Cortex of kidney (tissue), 1 donor: ENCODE measurements at places on chromosomes 7 and 10.

DNA sequence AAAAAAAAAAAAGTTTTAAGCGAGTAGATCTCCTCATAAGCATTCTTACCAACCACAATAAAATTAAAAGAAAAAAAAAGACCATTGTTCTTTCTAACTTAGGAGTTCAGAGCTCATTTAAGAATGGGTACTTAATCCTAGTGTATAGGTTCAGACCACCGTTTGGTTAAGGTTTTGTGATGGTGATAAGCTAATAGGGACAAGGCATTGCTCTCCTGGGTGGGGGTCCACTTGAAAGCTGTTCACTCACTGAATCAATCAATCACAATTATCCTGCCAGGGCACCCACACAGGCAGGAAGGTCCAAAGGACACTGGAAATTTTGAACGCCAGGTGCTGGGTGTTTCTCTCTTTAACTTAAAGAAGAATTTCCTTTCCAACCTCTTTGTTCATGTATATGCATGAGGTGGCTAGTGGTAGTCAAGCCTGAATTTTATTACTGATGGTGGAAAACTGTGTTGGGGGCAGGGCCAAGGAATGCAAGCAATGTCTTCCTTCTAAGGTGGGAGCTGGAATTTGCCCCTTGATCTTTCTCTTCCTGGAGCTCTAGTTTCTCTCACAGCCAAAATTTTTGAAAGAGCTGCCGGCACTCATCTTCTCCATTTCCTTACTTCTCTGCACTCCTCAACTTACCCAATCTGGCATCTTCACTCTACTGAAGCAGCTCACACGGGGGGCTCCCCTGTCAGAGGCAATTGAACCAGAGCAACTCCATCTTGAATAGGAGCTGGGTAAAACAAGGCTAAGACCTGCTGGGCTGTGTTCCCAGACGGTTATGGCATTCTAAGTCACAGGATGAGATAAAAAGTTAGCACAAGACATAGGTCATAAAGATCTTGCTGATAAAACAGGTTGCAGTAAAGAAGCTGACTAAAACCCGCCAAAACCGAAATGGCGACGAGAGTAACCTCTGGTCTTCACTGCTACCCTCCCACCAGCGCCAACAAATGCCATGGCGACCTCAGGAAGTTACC lies 7.5 kb upstream of the FAM131B start:
- no peak for DNase-seq

DNA sequence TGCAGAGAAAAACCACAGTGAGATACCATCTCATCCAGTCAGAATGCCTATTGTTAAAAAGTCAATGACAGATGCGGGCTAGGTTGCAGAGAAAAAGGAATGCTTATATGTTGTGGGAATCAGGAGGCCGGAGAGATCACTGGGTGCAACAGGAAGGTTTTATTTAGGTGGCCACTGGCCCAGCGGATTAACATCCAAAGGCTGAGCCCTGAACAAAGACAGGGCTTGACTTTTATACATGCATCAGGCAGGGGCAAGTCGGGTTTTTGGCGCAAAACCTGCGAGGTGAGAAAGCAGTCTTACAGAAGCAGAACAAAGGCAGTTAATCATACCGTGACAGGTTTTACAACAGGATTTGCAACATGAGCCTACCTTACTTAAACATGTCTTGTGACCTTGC lies 620 bp downstream of the ZNF117 start:
- no peak for DNase-seq

GRCh38 chr7:24891311-24891735 lies 88.7 kb downstream of the OSBPL3 start:
- DNase-seq, result no peak

GRCh38 chr7:151742713-151743480 lies 134.0 kb downstream of the PRKAG2 start:
- DNase-seq, result no peak

GRCh38 chr7:72493850-72494661 lies 81.9 kb upstream of the CALN1 start:
- DNase-seq, result no peak

- no peak for DNase-seq
Measured at GRCh38 chr7:68733219-68734153, 864.8 kb upstream of the AUTS2 start.

DNA sequence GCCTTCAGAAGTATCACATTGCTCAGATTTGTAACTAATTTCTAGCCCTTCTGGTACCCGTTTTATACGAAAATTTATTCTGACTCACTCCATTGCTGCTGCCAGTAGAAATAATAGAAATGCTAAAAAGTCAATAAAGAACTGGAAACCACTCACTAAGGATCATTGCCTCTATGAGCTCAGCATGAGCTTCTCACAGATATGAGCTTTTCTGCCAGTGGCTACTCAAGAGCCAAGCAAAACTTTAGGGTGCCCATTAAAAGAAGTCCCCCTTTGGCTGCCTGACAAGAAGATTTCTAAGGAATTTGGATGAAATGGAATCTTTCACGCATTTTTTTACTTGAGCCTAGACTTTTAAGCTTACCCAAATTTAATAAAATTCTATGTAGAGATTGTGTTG lies 52.5 kb downstream of the GPR37 start:
- DNase-seq, result no peak

GRCh38 chr7:71096351-71096750 lies 35.6 kb upstream of the GALNT17 start:
- DNase-seq, result no peak

- DNase-seq, result no peak
Measured at GRCh38 chr10:100148353-100149211, 37.2 kb downstream of the ERLIN1 start.

- DNase-seq, result no peak
Measured at GRCh38 chr10:71547876-71548846, 151.4 kb downstream of the CDH23 start.

GRCh38 chr10:103673606-103674005 lies 180.1 kb downstream of the NEURL1 start:
- DNase-seq, result no peak

DNA sequence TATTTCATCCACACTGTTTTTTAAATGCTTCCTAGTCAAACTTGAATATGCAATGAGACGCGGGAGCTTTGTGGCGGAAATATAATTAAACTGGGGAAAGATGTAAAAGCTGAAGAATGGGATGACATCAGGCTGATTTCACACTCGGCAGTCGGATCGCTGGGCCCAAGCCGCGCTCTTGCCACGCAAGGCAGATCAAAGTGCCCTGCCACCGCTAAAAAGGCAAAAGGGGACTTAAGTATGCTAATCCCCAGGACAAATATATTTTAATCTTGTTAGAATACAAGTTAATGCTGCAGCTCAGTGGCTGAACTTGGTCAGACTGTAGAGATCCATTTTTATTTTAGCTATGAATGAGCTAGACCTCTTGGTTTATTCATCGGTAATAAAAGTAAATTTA lies 13.8 kb downstream of the EN2 start:
- no peak for DNase-seq

DNA sequence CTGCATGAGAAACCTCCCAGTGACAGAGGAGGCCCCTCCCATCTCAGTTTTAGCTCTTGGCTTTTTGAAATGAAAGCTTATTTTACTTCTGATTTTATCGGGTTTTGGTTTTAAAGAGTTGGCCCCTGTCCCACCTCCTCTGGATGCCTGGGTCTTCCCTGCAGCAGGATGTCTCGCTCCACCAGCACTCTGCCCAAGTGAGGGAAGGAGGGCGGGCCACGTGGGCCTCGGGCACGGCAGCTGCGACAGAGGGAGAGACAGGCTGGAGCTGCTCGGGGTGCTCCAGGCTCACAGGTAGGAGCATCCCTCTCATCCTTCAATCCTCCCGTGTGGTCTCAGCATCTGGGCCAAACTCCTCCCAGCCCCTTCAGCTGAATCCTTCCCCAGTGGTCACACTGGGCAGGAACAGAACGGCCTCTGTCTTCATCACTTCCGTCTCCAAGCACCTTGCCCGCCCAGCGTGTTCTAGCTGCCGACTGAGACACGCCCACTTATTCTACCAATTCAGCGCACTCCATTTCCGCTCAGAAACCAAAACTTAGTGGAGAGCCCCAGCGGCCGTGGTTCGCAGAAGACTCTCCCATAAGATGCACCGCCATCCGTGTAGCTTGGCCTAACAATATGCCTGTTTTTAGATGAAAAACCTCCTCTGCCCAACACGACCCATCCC lies 222.9 kb downstream of the GLRX3 start:
- DNase-seq, result no peak

DNA sequence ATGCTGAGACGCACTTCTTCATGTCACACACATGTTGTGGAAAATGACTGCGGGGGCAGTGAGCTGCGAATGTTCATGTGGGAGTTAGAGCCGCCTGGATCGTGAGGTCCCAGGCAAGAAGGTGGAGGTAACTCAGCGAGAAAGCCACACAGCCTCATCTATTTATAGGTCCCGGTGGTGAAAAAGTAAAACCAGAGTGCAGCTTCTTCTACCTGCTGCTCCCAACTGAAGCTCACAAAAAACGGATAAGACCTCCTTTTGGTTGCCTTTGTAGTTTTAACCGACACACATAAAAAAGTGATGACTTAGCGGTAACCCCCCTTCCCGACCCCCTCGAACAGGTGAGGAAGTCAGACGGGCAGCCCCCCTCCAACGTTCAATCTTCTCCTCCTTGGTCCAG lies 276.9 kb downstream of the GATA3 start:
- DNase-seq, result no peak

DNA sequence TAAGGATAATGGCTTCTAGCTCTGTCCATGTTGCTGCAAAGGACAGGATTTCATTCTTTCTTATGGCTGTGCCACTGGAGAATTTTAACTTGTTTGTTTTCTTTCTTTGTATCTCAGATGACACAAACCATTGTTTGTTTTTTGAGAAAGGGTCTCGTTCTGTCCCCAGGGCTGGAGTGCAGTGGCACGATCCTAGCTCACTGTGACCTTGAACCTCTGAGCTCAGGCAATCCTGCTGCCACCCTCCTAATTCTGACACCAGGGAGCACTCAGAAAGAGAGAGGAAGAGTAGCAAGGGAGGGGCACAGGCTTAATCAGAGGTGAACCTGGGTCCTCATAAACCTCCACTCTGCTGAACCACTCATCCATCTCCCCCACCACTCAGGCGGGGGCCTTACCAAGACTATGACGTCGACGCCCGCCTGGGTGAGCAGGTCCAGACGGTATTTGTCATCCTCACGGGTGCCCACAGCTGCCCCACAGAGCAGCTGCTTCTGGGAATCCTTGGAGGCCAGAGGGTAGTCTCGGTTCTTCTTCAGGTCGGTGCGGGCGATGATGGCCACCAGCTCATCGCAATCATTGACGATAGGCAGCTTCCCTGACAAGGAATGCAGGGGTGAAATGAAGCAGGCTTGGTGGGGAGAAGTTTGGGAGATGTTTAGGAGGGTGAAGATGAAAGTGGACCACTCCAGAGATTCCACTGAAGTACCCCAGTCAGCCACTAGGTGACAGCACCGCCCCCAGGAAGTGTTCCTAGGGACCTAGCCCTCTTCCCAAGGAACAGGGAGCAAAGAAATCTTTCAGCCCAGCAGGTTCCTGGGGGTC lies 11.6 kb downstream of the IMPDH1 start:
- no peak for DNase-seq

DNA sequence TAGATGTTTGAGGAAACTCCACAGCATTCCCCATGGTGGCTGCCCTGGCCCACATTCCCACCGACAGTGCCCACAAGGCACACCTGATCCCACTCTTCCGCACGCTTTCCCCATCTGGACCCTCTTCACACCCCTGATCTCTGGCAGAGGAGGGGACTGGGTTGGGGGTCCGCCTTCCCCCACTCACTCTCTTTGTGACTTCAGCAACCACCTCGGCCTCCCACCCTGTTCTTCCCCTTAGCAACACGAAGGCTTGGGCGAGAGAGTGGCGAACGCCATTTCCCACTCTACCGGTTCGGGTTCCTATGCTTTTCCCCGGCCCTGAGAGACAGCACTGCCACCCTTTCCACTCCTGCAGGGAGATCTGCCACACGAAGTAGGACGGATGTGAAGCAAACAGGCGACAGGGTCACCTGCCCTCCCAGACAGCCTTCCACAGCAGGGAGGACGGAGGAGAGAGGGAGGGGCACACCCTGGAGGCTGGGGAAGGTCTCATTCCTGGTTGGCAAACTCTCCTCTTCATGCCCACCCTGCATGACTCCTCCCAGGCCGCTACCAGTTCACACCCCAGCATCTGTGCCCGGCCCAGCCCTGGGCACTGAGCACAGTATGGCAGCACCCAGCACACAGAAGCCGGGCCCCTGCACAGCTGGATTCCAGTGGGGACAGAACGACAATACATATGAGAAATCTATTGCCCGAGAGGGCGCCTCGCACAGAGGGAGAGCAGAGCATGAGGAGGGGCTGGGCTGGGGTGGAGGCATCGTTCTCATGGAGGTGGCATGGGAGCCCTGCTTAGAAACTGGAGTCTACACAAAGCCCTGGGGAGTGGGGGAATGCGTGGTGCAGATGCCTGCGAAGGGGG lies 93.5 kb downstream of the PAXIP1 start:
- DNase-seq, result no peak

DNA sequence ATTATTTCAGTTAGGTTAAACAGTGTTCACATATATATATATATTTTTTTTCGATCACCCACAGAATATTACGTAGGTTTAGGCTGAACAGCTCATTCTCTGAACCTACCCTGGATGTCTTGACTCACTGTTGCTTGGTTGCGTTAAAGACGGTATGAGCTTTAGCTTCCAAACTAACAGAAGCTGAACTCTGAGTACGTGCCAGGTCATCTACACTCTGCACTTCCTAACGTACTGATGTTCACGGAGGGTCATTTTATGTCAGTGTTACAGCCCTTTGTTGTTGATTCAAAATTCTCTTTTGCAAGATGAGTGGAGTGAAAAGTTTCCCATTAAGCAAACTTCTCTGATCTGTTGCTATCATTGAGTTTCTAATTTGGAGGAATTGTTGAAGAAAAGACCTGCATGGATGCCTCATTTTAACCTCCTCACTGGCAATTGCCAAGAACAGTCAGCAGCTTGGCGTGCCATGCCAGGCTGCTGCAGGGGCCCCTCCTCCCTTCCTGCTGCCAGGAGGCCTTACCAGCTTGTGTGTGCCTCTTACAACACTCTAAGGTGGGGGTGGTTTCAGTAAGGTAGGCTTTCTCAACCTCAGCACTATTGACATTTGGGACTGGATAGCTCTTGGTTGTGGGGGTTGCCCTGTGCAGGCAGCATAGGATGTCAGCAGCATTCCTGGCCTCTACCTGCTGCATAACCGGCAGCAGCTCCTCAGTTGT lies 44.3 kb downstream of the INSYN2A start:
- DNase-seq, result no peak

DNA sequence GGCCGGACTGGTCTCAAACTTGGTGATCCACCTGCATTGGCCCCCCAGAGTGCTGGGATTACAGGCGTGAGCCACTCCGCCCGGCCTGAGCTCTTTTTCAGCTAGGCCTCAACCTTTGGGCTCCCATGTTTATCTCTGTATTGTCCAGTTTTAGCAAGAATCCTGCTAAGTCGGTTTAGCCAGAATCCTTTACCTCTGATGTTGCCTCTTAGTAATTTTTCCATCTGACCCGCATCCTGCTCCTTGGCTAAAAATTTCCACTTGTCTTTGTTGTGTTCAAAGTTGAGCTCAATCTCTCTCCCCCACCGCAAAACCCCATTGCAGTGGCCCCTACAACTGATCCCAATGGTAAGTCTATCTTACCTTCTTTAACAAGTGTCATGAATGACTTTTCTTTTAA lies 20.7 kb upstream of the ST7 start:
- no peak for DNase-seq
